ENCODE measurements at places on chromosomes 5 and 9.

DNA sequence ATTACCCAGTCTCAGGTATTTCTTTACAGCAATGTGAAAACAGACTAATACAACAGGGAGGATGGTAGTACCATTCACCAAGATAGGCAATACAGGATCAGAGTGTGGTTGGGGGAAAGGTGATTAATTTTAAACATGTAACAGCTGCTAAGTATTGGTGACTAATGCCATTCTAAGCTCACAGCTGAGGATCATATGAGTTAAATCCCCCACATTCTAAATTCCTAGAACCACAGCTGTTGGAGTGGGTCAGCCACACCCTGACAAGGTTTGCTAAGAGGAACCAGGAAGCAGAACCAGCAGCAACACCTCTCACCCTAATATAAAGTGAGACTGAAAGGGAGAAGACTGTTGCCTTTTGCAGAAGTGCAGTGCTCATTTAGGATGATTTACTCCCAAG is 24.8 kb downstream of the HSPB3 start:
- DNase-seq: no peak

DNA sequence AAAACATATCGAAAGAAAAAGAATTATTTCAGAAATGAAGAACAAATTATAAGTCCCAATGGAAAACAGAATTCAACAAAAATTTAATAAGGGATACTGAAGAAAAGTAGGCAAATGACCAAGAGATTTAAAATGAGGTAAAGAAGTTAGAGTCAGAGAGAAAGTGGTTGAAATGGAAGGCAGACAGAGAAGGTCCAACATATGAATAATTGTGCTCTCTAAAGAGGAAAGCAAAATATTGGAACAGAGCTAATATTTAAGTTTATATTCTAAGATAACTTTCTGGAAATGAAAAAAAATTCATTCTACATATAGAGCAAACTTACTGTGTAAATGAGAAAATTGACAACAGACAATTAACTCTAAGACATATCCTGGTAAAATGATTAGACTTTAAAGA is 94.1 kb downstream of the PTCH1 start:
- DNase-seq: no peak

DNA sequence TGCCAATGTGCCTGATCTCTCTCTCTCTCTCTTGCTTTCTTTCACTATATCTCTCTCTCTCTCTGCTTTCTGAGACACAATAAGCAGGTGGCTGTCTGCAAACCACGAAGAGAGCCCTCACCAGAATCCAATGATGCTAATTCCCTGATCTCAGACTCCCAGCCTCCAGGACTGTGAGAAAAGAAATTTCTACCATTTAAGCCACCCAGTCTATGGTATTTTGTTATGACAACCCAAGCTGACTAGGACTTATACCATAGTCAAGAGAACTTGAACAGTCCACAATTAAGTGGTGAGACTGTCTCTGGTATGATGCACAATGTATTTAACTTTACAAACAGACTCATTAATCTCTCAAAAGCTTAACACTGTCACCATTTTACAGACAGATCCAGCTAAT is 67.0 kb downstream of the NFIB start:
- no peak for DNase-seq

- DNase-seq: no peak
These were observed 24.8 kb upstream of the OBP2B start for GRCh38 chr9:133233681-133234432.

DNA sequence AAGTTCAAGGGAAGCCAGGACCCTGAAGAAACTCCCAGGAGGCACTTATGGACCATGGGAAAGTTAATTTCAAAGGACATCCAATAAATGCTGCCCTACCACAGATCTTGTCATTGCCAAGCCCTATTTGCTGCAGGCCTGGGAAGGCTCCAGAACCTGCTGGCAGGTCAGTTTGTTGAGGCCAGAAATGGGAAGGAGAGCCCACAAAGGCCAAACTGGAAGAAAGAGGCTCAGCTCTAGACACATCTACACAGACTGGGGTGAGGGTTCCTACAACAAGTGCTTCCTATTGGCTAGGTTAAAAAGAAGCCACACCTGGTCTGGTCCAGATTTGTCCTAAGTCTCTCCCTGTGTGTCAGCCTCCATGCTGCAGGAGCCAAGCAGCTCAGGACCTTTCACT is 94.4 kb downstream of the SIL1 start:
- DNase-seq: no peak

Measured in ascending aorta (tissue), 2 donors.